ENCODE measurements at places on chromosomes 2 and 18. TPM values are rescaled to one million over a fixed set of nuclear protein-coding genes. Genes with fewer than 3 reads are reported as not detected.

GRCh38 chr2:174446531-174446930, 40.3 kb downstream of the GPR155 start:
- no peak for DNase-seq

GRCh38 chr18:43606795-43607194, 329.5 kb upstream of the SYT4 start:
- no peak for DNase-seq

CCNT2 gene
- 27.3 TPM for total RNA-seq

DNA sequence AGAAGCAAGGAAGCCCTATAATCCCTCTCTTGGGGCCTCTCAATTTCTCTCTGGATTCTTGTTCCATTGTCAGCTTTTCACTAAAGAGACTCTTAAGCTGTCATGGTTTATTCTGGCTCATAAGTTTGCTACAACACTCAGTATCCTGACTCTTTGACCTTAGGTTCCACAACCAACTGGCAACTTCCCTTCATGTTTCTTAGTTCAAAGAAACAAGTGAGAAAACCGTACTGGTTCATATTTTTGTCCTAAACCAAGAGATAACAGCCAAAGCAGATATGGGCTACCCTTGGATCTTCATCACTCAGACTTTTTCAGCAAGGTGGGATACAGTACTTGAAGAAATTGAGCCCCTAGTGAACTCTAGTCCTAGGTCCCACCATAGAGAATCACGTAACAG, 109.9 kb upstream of the CRIM1 start:
- no peak for DNase-seq

- DNase-seq: peak; percentile 60
Observed at GRCh38 chr18:55494899-55495298, 93.1 kb downstream of the TCF4 start.

- no peak for DNase-seq
Observed at GRCh38 chr2:227479865-227480475, 8.0 kb downstream of the AGFG1 start.

DNA sequence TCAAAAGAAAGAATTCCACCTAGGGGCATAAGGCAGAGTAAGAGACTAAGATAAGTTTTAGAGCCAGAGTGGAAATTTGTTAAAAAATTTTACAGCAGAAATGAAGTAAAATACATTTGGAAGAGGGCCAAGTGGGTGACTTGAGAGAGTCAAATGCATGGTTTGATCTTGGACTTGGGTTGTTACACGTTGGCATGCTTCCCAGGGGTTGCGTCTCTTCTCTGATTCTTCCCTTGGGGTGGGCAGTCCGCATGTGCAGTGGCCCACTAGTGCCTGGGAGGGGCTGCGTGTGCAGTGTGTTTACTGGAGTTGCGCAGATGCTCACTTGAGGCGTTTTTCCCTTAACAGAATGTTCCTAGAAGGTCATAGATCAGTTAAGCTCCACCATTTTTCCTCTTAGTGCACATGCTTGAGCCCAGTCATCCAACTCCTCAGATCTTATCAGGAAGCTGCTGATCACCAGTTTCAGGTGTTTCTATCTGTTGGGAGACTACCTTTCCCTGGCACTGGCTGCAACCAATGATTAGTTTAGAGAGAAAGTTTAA, 13.1 kb downstream of the SEH1L start:
- no peak for DNase-seq

DNA sequence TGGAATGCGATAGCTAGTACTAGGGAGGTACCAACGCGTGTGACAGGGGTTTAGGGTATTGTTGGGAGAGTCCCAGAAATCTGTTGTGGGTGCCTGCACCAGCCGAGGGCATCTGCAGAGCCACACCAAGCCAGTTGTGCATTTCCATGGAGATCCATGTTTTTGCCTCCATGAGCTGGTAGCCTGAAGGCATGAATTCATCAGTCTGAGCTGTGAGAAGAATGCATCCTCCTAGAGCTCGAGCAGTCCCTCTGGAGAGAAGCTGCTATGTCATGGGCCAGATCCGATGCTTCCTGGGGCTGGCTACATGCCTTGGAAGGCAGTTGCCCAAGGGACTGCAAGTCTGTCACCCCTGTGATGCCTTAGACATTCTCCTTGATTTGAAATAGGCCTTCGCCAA, 57.9 kb downstream of the LIPG start:
- peak; percentile 69 for DNase-seq
